ENCODE measurements at places on chromosomes 7 and 10. TPM values are rescaled to one million over a fixed set of nuclear protein-coding genes. Genes with fewer than 3 reads are reported as not detected.
A peak's percentile ranks its signal among the peaks of the same experiment; 100 is the strongest.

Gene UPK3B
- total RNA-seq: 7.6 TPM

DNA sequence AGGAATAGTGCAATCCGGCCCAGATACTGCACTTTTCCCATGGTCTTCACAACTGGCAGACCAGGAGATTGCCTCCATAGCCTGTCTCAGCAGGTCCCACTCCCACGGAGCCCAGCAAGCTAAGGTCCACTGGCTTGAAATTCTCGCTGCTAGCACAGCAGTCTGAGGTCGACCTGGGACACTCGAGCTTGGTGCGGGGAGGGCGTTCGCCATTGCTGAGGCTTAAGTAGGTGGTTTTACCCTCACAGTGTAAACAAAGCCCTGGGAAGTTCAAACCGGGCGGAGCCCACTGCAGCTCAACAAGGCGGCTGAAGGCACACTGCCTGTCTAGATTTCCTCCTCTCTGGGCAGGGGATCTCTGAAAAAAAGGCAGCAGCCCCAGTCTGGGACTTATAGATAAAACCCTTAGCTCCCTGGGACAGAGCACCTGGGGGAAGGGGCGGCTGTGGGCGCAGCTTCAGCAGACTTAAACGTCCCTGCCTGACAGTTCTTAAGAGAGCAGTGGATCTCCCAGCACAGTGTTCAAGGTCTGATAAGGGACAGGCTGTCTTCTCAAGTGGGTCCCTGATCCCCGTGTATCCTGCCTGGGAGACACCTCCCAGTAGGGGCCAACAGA, 293.5 kb upstream of the GALNT17 start:
- no peak overlapping the region for H3K27ac ChIP-seq
- H3K4me3 ChIP-seq: no peak overlapping the region

Gene C10orf67
- not detected for total RNA-seq

Gene GIMAP6
- 37.6 TPM for total RNA-seq

DNA sequence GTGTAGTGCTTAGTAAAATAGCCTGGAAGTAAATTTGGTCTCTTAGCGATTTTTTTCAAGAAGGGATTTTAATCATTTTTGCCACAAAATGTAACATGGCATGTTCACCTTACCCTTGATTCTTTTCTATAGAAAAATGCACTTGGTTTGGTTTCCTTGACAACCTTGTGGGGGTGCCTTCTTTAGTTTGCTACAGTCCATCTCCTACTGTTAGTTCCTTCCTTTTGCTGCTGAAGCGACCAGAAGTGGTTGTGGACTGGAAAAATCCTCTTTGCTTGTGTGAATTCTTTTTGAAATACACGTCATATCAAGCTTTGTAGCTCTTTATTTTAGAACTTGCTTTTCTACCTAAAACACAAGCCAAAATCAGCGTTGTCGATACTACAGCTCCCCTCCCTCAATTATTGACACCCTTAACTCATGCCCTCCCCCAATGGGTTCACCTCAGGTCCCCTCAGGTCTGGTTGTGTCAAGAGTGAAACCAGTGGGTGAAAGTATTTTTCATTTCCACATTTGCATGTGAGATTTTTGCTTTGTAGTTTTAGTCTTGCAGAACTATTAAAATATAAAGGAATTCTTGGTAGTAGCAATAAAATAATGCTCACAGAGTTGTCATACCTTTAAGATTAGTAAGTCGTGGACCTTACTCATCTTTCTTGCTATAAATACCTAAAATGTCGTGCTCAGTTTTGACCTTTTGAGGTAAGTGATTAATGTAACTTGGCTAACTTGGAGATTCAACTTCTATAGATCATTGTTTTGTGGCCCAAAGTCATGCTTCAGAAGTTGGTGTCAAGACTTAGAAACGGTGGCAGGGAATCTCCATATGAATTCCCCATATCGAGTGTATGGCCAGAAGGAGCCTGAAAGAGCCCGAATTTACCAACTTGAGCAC, 1.5 kb downstream of the ACTR3B start:
- H3K4me1 ChIP-seq: peaks cover 2% of the 10 kb centered on the region
- no peak overlapping the region for H3K4me3 ChIP-seq
- no peaks in the 10 kb centered on the region for H3K27me3 ChIP-seq
- no peak overlapping the region for H3K27ac ChIP-seq
- H3K36me3 ChIP-seq: no peaks in the 10 kb centered on the region

DNA sequence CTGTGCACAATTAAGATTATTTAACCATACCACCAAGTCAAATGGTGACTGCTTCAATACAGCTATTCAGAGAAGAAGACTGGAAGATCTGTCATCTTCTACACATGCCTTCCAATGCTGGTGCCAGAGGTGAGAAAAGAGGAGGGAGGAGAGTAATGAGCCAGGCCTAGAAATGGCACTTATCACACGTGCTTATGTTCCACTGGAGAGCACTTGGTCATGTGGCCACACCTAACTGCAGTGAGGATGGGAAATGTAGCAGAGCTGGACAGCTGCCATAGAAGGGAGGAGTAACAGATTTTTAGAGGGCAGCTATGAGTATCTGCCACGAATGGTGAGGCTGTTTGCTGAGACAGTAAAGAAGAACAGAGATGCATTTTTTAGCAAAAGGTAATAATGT, 77.1 kb downstream of the MPLKIP start:
- no peak overlapping the region for H3K4me3 ChIP-seq
- H3K27ac ChIP-seq: no peak overlapping the region
- no peaks in the 10 kb centered on the region for H3K4me1 ChIP-seq
- no peaks in the 10 kb centered on the region for H3K27me3 ChIP-seq
- H3K36me3 ChIP-seq: no peaks in the 10 kb centered on the region
- DNase-seq: no peak

Gene ADRB1
- total RNA-seq: not detected

DNA sequence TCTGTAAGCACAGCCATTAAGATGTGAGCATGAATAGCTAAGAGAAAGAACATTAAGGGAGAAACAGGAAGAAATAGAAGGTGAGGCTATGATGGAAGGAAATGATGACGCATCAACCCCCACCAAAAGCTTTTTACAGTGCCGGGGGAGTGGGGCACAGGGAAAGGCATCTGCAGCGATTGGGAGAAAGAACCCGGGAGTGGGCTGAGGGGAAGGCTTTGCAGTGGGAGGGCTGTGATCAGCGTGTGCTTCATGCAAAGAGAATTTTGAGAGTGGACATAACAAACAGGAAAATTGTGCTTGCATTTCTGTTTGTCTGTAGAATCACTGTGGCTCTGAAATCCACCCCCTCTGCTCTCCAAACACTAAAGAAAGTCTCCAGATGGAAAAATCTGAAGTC, 250.8 kb downstream of the KCNMA1 start:
- H3K4me1 ChIP-seq: peaks cover 61% of the 10 kb centered on the region
- H3K27ac ChIP-seq: peak overlapping the region; percentile 93
- H3K27me3 ChIP-seq: no peaks in the 10 kb centered on the region
- no peak overlapping the region for H3K4me3 ChIP-seq
- no peaks in the 10 kb centered on the region for H3K36me3 ChIP-seq
- DNase-seq: peak; percentile 75

Gene AFAP1L2
- 30.4 TPM for total RNA-seq

Gene LIPJ
- not detected for total RNA-seq

DNA sequence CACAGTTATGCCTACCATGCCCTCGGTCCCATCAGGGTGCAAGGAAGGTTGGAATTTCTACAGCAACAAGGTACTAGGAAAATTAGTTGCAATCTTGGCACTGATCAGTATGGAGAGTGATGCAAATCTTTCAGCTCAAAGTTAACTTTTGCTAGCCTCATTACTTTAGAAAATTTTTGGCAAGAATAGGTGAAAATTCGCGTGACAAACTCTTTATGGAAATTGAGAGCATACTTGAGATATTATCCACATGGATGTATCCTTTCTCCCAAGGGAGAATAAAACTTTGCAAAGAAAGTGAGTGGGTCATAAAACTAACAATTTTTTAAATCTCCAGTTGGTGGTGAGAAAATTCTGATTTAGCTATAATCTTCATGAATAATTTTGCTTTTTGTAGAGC, 71.1 kb upstream of the SLC39A12 start:
- no peak for DNase-seq
- H3K36me3 ChIP-seq: no peaks in the 10 kb centered on the region
- H3K4me3 ChIP-seq: no peak overlapping the region

- no peaks in the 10 kb centered on the region for H3K4me1 ChIP-seq
- H3K36me3 ChIP-seq: no peaks in the 10 kb centered on the region
- DNase-seq: no peak
These were observed 151.5 kb downstream of the WDR11 start for GRCh38 chr10:121002586-121003205.

GRCh38 chr7:25617673-25618072, 389.4 kb upstream of the NPVF start:
- H3K27ac ChIP-seq: no peak overlapping the region
- no peaks in the 10 kb centered on the region for H3K27me3 ChIP-seq
- no peak overlapping the region for H3K4me3 ChIP-seq
- H3K4me1 ChIP-seq: peaks cover 19% of the 10 kb centered on the region
- DNase-seq: no peak
- no peaks in the 10 kb centered on the region for H3K36me3 ChIP-seq

DNA sequence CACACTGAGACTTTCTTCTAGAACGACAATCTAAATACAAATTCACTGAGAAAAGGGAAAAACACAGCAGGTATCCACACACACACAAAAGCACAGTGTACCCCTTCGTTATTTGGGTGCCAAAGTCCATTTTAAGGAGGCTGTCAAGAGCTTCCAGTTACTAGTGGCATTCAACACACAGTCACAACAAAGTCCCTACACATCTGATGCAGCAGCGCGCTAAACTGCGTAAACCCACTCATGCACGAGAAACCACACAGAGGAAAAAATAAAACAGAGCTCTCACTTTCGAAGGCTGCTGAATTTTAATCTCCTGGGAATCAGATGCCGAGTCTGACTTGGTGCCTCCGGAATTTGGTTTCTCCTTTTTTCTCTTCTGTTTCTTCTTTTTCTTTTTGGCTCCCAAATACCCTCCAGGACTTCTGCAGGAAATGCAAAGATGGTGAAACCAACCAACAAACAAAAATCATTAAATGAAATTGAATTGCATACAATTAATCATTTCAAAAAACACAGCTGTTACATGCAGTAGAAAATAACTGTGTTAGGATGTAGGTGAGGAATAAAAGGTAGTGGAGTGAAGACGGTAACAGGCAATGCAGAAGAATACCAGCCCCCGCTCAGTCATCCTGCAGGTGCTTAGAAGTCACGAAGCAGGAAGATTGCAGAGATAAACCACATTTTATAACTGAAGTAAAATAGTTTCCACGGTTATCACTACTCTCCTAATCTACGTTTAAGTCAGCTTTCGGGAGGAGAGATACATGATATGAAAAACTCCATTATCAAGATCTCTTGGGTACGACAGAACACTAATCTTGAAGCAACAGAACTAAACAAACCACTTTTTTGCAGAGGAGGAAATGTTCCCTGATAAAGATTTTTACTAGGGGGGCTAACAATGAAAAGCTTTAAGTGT, 27.1 kb downstream of the NMT2 start:
- no peak overlapping the region for H3K27ac ChIP-seq
- no peaks in the 10 kb centered on the region for H3K27me3 ChIP-seq
- H3K4me3 ChIP-seq: no peak overlapping the region

Gene KCNH2
- total RNA-seq: not detected

GRCh38 chr7:50217821-50218281, 86.7 kb upstream of the IKZF1 start:
- no peaks in the 10 kb centered on the region for H3K27me3 ChIP-seq
- no peaks in the 10 kb centered on the region for H3K4me1 ChIP-seq
- H3K27ac ChIP-seq: no peak overlapping the region

Gene PTN
- 10.4 TPM for total RNA-seq

Gene NUTM2A
- total RNA-seq: 0.11 TPM

Gene FAM180A
- total RNA-seq: 121 TPM

DNA sequence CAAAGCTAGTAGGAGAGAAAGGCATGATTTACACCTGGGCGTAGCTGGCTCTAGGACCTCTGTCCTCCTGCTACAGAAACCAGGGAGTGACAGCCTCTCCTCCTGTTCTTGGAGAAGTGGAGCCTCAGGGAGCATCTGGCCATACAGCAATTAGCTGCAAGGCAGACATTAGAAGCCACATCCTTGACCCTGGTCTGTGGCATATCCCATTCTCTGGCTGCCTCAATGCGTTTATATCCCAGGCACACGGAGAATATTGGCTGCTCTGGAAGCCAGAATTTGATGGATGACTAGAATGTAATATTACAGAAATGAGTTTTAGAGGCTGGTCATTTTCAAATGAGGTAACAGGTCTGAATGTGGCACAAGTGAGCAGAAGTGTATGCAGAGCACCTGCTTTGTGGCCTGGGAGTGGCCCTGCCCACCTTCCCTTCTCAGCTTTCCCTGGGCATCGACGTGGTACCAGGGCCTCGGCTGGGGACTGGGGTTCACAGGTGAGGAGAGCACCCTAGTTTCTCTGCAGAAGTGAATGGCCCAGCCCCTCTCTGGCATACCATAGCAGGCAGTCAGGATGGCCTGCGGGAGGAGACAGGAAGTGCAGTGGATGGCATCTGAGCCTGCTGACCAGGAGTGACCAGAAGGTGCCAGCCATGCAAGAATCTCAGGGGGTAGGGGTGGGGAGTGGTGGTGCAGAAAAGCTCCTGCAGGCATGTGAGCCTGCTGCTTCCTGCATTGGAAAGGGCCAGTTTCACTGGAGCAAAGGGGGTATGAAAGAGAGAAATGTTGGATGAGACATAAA, 367.2 kb upstream of the ZNF32 start:
- H3K27ac ChIP-seq: peak overlapping the region; percentile 71
- H3K4me3 ChIP-seq: no peak overlapping the region
- H3K4me1 ChIP-seq: peaks cover 7% of the 10 kb centered on the region
- H3K36me3 ChIP-seq: no peaks in the 10 kb centered on the region

Gene PAPOLB
- total RNA-seq: not detected

DNA sequence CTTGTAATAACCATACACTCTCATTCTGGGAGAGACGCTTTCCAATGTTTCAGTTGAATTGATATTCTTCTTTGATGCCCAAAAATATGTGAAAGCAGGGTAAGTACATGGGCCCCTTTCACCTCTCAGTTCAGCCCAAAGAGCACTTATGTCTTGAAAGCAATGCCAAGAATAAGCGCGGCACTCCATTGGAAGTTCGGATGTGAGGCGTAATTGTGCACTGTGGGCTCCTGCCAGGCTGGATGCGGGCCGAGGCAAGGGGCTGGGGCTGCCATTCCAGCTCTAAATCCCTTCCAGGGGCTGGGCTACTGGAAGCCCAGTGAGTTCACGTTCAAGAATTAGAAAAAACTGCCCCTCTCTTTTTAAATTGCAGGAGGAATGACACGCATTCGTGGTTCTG, 113.8 kb downstream of the EBF3 start:
- H3K4me3 ChIP-seq: no peak overlapping the region
- DNase-seq: no peak
- H3K36me3 ChIP-seq: no peaks in the 10 kb centered on the region
- H3K27me3 ChIP-seq: no peaks in the 10 kb centered on the region
- H3K4me1 ChIP-seq: no peaks in the 10 kb centered on the region
- H3K27ac ChIP-seq: no peak overlapping the region

- H3K36me3 ChIP-seq: no peaks in the 10 kb centered on the region
- no peak overlapping the region for H3K4me3 ChIP-seq
- no peaks in the 10 kb centered on the region for H3K4me1 ChIP-seq
- DNase-seq: no peak
- H3K27ac ChIP-seq: no peak overlapping the region
These were observed 230.6 kb upstream of the FZD8 start for GRCh38 chr10:35872671-35873070.

DNA sequence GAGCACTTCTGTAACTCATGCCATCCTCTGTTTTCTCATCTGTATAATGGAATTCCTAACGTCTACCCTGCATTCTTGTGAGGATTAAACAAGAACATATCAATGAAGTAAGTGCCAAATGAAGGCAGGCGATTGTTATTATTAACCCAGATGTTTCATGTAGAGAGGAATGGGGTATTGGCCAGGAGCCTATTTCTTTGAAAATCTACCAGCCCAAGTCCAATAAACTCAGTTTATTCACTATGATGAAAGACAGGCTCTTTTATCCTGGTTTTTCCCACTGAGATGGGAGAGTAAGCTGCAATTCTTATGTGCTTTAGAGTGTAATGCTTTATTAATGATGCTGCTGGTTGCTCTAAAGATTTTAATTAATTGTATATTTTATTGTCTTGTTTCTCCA, 9.6 kb downstream of the CTTNBP2 start:
- H3K27me3 ChIP-seq: no peaks in the 10 kb centered on the region
- no peak overlapping the region for H3K27ac ChIP-seq
- H3K4me3 ChIP-seq: no peak overlapping the region
- no peak for DNase-seq

Data from ascending aorta (tissue), 2 donors.